ENCODE measurements at places on chromosomes 4 and X.

DNA sequence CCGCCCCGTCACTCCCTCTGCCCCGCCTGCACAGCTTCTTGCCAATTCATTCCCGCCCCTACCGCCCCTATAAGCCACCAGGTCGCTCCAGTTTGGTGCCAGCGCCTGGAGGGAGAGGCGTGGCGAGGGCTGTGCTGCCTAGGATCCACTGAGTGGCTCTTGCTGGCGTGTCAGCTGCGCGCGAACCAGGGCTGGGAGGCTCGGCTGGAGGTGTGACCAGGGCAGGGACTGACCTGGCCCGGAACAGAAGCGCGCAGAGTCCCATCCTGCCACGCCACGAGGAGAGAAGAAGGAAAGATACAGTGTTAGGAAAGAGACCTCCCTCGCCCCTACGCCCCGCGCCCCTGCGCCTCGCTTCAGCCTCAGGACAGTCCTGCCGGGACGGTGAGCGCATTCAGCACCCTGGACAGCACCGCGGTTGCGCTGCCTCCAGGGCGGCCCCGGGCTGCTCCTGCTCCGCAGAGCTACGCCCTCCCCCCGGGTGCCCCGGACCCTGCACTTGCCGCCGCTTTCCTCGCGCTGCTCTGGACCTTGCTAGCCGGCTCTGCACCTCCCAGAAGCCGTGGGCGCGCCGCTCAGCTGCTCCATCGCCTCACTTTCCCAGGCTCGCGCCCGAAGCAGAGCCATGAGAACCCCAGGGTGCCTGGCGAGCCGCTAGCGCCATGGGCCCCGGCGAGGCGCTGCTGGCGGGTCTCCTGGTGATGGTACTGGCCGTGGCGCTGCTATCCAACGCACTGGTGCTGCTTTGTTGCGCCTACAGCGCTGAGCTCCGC is at the start of gene GPR78:
Gene GPR78, plus strand, starts transcription at position 72 of the 773 bp plus-strand sequence. Its CDS starts 591 bp downstream, at position 663.
- DNase-seq, result no peak

- no peak for DNase-seq
These were observed 6.8 kb upstream of the TCEANC start for GRCh38 chrX:13646154-13646549.

DNA sequence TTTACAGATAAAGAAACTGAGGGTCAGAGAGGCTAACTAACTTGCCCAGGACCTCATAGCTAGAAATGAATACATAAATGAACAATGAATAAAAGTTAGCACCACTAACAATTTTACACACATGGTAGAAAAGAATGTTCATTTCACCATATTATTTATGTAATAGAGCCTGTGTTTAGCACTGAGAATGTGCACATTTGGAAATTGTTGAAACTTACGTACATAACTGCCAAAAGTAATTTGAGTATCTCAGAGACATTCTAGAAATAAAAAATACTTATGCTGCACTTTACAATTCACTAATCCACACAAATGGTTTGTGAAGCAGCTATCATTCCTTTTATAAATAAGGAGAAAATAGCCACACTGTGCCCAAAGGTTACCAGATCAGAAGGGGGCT is 9.9 kb downstream of the CASK start:
- no peak for DNase-seq

DNA sequence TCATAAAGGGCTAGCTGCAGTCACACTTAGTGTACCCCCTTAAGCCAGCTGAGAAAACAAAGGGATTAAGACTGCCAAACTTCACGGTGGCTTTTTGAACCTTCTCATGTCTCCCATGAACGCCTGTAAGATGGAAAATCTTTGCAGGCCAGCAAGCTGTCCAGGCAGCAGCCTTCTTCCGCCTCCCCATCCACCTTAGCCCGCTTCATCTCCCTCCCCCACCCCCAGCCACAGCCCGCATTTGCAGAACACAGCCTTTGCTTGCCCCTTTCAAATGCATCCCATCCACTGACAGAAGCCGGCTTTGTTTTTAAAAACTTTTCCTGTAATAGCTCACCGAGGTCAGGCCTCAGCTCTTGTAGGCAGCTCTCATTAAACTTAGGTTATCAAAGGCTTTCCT is 113.8 kb upstream of the FAM9B start:
- no peak for DNase-seq

DNA sequence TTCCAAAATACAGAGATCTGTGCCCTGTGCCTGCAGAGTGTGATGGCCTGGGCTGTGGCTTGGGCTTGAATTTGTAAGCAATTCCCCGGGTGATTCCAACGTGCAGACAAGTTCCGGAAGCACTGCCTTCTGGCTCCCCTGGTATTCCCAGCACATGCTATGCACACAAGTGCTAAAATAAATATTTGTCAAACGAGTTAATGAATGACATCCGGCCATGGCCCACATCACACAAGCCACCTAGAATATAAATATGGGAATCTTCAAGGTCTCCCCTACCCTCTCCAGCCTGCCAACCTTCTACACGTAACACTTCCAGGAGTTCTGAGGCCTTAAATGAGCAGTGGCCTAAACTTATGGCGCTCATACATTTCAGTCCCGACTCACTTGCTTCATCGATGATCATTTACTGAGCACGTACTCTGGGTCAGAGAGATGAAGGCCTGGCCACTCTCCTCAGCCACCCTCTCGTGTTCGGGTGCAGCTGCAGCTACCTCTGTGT is 21.3 kb downstream of the DCTD start:
- DNase-seq, result no peak

DNA sequence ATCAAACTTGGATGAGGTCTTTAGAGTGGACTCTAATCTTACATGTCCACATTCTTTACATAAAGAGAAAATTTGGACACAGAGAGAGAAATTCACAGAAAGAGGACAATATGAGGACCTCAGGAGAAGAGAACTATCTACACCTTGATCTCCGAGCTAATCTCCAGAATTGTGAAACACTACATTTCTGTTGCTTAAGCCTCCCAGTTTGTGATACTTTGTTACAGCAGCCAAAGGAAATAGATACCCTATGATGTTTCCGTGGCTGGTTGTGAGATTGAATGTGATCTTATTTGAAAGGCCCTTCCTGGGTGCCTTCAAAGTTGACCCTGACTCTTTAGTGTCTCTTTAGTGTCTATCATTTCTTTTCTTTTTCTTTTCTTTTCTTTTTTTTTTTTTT is 326.1 kb upstream of the CLNK start:
- DNase-seq, result no peak

GRCh38 chrX:46710927-46711623 is 47.8 kb downstream of the SLC9A7 start:
- DNase-seq, result peak; percentile 52

DNA sequence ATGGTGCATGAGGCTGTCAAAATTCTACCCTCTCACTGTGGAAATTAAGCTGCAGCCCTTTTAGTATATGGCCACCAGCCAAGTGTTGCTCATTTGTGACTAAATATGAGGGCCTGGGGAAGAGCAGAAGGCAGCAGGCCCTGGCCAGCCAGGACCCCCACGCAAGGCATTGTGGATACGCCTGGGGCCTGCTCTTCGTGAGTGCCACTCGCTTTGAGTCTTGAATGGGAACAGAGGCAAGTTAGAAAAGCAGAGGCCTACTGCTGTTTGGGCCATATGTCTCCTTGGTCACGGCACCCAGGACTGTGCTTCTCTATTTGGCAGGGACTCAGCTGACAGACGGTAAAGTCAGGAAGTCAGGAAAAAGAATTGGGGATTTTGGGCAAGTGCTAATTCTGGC is 10.9 kb downstream of the RTL5 start:
- DNase-seq, result no peak

DNA sequence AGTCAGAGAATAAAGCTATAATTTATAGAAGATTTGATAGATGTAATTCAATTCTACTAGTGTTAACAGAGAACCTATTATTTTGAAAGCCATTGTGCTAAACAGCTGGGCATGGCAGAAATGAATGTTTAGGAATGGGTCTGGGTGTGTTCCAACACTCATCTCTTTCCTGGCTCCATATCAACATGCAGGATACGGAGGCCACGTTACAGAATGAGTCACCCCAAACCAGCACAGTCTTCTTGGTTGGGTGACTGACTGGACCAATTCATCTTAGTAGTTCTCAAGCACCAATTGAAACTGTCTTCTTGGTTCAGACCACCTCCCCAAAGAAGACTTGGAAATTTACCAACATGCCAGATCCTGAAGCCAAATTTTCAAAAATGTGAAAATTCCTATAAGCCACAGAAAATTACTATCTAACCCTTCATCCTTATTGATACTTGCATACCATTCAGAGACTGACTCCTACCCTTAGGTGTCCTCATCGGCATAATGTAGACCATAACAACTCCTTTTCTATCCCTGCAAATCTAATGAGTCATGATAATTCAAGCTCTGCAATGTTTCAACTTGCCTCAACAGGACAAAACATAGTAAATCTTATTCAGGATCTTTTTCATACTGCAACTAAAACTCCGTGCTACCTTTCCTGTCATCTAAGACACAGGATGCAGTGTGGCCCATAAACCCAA is 52.0 kb upstream of the ATOH1 start:
- DNase-seq, result no peak

DNA sequence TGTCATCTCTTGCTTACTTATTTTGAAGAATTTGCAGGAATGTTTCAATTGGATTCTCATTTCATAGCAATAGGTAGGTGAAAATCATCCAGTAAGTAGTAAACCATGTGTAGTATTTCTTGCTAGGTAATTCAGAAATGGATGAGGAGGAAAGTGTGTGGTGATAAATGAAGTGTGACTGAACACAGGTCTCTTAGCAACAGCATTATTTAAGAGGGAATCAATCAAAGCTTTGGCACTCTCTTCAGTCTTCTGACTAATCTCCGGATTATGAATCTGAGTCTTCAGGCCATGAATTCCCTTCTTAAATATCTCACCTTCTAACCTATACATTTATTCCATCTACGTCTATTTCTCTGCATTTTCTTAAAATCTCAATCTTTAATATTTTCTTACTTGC is 55.8 kb upstream of the ARHGAP24 start:
- no peak for DNase-seq

- DNase-seq, result no peak
These were observed 451.1 kb upstream of the FAT1 start for GRCh38 chr4:187174749-187175148.

DNA sequence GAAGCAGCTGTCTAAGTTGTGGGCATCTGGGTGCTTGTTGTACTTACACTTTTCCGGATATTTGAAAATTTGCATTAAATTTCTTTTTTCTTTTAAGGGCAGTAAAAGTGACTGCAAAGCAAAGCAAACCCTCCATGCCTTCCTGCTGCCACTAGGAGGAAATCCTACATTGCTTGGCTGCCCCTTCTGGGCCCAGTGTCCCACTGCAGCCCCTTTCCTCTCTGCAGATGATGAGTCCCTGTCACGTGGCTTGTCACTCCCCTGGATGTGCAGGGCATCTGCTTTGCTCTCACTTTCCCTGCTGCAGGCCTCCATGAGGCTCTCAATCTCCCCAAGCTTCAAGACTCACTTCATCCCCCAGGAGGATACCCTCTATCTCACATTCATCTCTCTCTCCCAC is 12.7 kb downstream of the TSR2 start:
- DNase-seq, result no peak

- DNase-seq, result no peak
These were observed 190.6 kb downstream of the PPP3CA start for GRCh38 chr4:101156619-101157310.

DNA sequence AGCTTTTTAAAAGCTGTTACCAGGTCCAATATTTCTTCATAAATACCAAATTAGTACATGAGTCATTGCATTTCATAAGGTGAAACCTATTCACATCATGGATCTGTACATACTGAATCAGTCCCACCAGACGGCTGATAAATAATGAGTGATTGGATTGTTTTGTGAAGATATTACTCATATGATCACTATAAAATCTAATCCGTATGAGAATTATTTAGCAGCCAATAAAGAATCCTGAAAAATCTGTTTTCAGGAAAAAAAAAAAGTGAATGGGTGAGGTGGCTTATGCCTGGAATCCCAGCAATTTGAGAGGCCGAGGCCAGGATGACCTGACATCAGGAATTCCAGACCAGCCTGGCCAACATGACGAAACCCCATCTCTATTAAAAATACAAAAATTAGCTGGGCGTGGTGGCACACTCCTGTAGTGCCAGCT is 438.1 kb downstream of the INPP4B start:
- DNase-seq, result no peak

DNA sequence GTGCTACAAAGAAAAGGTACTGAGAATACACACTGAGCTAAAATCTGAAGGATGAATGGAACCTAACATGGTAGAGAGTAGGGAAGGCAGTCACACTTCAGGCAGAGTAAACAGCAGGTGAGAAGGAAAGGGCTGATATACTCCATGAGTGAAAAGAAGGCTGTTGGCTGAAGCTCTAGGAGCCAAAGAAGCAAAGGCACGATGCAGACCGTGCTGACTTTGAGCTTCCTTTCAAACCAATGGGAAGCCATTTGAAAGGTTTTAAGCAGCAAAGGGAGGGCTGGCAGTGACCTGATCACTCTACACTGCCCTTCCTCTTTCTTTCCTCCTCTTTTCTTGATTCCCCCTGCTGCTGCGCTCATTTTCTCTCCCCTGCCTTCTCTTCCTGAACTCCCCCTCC is 66.4 kb downstream of the TMEM154 start:
- DNase-seq, result no peak

GRCh38 chr4:22515145-22515887 is 550 bp downstream of the ADGRA3 start:
- no peak for DNase-seq

DNA sequence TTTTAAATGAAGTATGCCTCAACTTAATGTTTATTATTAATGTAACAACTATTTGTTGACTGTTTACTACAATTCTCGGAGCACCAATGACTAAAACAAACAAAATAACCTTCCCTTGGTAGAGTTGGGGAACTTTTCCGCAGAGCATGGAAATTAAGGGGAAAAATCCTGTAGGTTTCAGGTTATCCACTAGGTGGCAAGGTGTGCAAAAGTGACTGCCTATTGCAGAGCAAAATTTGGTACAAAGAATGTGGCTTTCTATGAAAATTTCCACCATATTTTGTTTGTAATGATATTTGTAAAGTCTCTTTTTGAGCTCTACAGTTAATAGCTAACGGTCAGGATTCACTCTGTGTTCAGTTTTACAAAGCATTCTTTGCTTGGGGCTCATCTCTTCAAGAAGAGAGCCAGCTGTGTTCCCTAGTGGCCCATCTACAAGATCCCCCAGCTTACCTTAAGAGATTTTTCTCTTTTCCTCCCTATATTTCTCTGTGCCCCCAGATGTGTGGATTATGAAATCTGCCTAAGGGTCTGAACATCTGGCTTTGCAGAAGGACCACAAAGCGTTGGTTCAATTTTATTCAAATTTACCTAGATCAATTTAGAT is 61.1 kb downstream of the FBXO8 start:
- DNase-seq, result no peak

DNA sequence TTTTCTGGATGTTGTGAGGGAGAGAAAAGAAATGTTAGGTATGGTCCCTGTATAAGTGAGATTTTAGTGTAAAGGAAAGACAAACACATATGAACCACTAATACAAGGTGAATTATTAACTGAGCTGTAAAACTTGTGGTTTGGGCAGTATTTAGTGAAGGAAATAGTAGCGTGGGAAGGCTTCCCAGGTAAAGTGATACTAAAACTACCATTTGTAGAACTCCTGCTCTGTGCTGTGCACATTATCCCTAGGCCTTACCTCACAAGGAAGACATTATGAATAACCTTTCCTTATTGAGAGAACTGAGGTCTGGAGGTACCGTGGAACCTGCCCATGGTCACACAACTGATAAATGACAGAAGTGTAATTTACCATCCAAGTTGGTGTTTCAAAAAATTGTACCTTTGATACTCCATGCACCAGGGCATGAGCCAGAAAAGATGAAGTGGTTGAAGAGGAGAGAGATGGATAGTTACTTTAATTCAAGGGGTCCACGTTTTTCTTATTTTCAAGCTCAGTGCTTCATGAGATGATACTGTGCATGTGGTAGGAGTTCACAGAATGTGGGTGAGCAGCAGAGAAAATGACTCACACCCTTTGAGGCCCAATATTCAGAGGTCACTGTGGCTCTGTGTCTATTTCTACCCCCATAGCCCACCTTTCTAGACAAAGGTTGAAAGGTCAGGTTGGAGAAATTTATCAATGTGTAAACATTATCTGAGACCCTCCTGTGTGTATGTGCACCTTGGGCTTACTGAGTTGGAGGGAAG is 2.6 kb upstream of the VSIG4 start:
- no peak for DNase-seq

All from T-helper 2 cell (primary cell).